ENCODE measurements at places on chromosomes 6 and 20.

DNA sequence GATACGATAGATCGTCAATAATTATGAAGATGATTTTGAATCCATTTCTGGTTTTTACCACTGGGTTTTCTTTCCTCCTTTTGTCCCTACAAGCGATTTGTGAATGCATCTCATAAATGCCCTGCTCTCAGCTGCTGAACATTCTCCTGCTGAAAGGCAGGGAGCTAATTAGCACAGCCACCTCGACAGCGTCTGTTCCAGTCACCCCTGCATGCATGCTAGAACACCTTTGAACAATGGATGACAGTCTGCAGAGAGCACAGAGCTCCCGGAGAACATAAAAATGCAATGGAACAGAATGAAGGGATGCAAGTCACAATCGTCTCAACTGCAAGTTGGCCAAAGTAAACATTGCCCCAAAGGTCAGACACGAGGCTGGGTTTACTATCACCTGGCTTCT is 105.8 kb downstream of the SLC35B3 start:
- DNase-seq: no peak

DNA sequence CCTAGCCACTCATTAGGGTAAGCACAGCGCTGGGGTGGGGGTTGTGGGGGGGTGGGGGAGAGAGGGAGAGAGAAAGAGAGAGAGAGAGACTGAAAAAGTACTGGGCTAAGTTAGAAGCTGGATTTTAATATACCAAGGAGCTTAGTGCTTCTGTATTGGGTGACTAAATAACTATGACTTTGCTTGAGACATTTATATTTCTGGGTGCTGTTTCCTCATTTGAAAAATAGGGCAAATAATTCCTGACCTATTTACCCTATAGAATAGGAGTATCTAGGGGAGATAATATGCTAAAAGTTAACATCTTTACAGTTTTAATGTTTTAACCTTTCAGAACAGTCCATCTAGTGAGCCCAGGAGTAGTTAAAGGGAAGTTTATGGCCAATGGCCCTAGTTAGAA is 7.7 kb downstream of the NKAIN2 start:
- no peak for DNase-seq

DNA sequence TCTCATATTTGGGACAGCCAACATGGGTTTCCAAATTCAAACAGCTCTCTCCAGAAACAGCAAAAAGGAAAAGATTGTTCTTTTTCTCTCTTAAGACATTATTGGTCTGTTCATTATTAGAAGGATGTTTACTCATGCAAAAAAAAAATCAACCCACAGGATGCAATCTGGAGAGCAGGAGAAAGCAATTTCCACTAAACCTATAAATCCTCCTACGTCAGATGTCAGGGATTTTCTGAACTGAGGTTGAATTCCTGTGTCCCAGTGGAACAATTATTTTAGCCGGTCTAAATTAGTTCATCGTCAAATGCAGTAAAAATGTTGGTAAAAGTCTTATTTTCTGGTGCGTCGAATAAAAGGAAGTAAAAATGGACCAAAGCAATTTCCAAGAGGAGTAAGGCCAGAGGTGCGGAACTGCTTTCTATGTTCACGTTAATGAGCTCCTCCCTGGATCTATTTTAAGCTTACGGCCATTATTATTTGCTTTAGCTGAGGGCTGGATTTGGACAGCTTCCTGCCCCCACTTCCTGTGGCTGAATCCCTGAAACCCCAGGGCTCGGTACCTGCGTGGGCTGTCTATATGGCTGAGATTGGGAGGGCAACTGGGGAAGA is at the start of gene GABRR1:
Gene GABRR1, minus strand, starts transcription at position 60 of the 612 bp plus-strand sequence. Its CDS starts 36 bp downstream, at position 24.
- no peak for DNase-seq

DNA sequence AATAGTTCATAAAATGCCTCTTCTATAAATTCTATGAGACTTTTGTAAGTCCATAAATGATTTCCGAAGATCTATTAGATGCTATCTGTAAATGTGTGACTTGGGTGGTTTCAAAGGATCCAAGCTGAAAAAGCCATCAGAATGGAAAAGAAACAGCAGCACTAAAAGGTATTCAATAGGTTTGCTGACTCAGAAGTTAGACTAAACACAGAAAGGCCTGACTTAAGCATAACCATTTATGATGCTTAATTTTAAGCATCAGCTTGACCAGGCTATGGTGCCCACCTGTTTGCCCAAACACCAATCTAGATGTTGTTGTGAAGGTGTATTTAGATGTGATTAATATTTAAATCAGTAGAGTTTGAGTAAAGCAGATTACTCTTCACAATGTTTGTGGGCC is 513.5 kb downstream of the TFAP2A start:
- no peak for DNase-seq

DNA sequence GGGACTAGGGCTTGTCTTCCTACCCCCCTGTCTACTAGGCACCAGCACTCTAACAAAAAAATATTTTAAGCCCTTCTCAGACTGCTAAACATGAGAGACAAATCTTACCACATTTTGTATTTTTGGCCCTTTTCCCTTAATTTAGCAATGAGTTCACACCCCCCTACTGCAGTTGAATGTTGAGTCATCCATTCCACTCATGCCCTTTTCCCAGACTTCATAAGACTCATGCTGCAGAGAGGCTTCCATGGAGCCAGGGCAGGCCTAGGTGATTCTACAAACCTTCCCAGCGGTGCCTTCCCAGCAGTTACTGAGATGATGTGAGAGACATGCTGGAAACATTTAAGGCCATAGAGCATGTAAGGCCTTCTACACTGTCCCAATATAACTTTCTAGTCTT is 53.9 kb downstream of the PXDC1 start:
- DNase-seq: no peak

GRCh38 chr6:74041420-74041819 is 345.4 kb downstream of the CD109 start:
- no peak for DNase-seq

GRCh38 chr6:7255918-7256317 is 57.1 kb downstream of the SSR1 start:
- no peak for DNase-seq

- DNase-seq: no peak
Observed at GRCh38 chr6:20061952-20062351, 150.3 kb downstream of the MBOAT1 start.

GRCh38 chr6:11206576-11206975 is 25.9 kb downstream of the NEDD9 start:
- no peak for DNase-seq

GRCh38 chr6:129236001-129236517 is 353.1 kb downstream of the LAMA2 start:
- no peak for DNase-seq

- DNase-seq: no peak
Observed at GRCh38 chr6:135311446-135312200, 130.5 kb downstream of the MYB start.

- no peak for DNase-seq
Observed at GRCh38 chr6:80457439-80457933, 351.0 kb downstream of the BCKDHB start.

GRCh38 chr6:3392930-3393835 is 63.7 kb downstream of the SLC22A23 start:
- DNase-seq: no peak

- no peak for DNase-seq
Observed at GRCh38 chr6:168088161-168089053, 9.4 kb upstream of the FRMD1 start.

- no peak for DNase-seq
Observed at GRCh38 chr20:43183536-43184070, 6.1 kb downstream of the PTPRT start.

DNA sequence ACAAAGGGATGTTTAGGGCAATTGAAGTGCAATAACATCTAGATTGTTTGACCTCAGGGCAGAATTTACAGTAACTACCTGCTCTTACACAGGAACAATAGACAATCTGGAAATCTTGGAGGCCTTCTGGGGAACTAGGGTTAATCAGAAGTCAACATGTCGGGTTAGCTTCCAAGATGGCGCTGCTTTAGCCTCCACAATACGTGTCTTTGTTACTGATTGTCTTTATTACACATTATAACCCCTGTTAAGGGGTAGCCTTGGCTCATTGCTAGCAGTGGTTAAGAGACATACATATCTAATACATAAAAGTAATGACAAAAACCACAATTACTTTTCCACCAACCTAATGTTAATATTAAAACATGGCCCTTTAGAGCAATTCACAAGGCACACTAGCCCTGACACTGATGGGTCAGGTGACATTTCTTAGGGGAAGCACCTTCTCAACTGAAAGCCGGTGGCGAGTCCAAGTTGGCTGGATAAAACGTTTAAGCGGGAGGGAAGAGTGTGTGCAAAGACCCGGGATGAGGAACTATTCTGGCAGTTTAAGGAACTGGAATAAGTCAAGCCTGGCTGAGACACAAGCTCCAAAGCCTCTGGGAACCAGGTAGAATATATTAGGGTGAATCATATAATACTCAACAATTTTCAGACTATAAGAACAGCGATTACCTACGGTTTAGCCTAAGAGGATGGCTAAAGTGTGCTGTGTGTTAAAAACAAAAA is 236.9 kb downstream of the BCAS1 start:
- no peak for DNase-seq

DNA sequence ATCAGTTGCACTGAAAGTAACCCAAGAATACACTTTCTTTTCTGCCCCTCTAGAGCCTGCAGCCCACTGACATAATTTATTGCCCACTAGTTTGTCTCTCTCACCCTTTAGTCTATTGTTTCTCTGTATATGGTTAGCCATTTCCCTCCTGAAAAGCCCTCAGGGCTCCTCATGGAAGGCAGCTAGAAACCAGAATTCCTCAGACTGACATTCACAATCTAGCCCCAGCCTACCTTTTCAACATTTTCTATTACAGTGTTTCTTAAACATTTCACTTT is 21.4 kb upstream of the PAQR8 start:
- no peak for DNase-seq

DNA sequence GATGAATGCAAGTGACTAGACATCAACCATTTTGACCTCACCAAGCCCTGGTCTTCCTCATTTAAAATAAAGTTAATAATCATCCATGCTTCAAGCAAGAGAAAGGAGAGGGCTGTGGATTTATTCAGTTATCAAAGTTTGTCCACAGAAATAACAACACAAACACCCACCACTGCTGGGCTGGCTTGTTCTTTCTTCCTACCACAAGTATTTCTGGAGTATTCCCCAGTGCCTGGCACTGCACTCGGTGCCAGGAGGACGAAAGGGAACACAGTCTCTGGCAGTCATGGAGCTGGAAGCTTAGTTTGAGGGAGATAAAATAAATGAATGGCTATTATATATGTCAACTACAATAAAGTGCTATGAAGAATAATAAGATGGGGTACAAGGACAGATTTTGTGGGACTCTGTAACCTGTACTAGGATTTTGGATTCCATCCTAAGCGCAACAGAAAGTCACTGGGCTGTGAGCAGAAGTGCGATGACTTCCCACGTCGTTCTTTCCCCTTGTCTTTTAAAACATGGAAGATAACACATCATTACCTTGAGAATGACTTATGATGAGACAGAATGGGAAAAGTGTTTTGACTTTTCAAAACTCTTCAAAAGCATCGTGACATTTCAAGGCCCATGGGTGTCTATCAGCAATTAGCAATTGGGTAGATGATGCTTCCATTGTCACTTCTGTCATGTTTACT is 74.5 kb upstream of the TRAF3IP2 start:
- DNase-seq: no peak

GRCh38 chr6:132954222-132954621 is 139.9 kb downstream of the RPS12 start:
- no peak for DNase-seq

GRCh38 chr20:38805958-38806854 is 709 bp downstream of the PPP1R16B start:
- DNase-seq: peak; percentile 37

GRCh38 chr6:128409003-128409402 is 111.4 kb downstream of the PTPRK start:
- no peak for DNase-seq

- DNase-seq: no peak
Observed at GRCh38 chr6:104597541-104598050, 262.1 kb downstream of the HACE1 start.

DNA sequence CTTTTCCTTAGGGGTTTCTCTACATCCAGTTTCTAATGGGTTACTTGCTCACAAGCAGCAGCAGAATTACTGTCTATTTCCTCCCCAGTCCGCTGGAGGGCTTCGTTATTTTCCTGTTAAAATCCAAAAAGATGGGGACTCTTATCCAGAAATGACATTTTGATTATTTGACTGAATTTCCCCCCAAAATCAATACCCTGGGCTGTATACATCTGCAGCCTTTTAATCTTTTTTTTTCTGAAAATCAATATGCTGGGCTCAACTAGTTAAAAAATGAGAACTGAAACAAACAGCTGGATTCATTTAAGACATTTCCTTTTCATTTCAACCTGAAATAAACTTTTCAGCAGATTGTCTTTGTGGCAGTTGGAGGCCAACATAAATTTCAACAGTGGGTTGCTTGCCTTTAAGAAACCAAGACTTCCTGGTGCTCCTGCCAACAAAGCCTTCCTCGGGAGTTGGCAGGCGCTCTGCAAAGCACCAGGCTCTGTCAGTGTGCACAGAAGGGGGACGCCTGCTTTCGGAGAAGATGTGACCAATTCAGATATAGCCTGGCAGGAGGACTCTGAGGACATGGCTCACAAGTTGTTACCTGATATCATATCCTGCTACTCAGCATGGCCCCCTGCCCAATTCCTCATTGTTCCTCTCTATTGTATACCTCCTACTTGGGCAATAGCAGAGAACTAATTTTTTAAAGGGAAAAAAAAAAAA is 204.7 kb upstream of the ARG1 start:
- DNase-seq: no peak

- DNase-seq: no peak
Observed at GRCh38 chr6:170433163-170434116, 119.7 kb downstream of the PSMB1 start.

- DNase-seq: no peak
Observed at GRCh38 chr20:39778847-39779604, 816.9 kb downstream of the DHX35 start.

DNA sequence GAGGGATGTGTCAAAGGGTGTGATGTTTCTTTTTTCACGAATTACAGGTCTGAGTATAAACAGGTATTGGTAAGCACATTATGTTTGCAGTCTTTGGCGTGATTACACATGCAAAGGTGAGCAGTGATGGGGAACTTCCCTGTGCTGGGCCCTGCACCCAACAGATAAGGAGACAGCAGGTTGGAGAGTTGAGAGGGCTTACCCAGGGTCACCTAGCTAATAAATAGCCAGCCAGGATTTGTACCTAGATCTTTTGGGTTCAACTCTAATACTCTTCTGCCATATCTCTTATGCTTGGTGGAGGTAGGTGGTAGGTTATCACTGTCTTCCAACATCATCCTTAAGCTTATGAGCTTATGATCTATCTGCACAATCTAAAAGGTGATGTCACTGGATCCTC is 46.5 kb downstream of the AFG1L start:
- no peak for DNase-seq

- no peak for DNase-seq
Observed at GRCh38 chr6:139863964-139864363, 489.5 kb upstream of the CITED2 start.

DNA sequence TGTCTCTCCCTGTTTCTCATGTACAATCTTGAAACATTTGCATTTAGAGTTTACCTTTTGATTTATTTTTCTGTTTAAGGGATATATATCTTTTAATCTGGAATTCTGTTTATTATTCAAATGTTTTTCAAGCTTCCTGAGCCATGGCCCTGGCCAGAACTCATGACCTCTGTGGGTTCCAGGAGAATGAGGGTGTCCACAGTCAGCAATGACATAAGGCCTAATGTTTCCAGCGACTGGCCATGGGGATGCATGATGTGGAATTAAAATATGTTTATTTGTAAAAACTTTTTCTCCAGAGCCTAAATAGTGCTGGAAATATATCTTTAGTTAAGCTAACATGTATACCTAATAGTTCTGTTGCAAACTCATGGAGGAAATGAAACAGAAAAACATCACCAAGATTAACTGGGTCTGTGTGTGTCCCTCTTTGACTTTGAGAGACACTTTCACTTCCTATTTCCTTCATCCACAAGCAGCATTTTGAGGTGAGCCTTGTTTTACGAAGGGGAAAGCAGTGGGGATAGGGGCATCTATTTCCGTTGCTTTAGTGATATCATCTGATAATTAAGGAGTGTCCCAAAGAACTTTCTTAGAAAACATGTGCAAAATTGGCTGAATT is 87.6 kb downstream of the SMOC2 start:
- DNase-seq: no peak
